ENCODE measurements at places on chromosomes 12 and 14. TPM values are rescaled to one million over a fixed set of nuclear protein-coding genes. Genes with fewer than 3 reads are reported as not detected.

- H3K27me3 ChIP-seq = no peaks in the 10 kb centered on the region
- no peak for DNase-seq
- H3K4me3 ChIP-seq = no peak overlapping the region
- H3K36me3 ChIP-seq = no peaks in the 10 kb centered on the region
Observed at GRCh38 chr12:10291030-10291429, 16.6 kb upstream of the KLRD1 start.

DNA sequence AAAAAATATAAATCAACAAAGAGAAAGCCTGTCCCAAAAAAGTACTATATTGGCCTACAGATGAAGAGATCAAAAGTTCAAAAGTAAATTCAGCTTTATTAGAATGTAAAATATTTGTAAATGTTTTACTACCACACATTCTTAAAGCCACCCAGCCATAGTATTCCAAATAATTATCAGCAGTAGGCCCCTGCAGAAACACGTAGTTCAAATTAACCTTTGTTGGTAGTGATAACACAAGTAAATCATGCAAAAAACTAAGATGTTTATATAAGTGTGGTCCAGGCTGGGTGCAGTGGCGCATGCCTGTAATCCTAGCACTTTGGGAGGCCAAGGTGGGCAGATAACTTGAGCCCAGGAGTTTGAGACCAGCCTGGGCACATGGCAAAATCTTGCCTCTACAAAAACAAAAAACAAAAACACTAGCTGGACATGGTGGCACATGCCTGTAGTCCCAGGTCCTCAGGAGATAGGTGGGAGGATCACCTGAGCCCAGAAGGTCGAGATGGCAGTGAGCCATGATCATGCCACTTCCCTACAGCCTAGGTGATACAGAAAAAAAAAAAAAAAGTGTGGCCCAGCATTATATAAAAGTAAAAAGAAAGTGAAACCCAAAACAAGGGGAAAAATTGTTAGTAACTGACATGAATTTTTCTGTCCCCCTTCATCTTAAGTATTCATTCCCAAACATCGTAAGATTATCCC lies 17.9 kb downstream of the SPTLC2 start:
- H3K27ac ChIP-seq = peak overlapping the region; percentile 77
- DNase-seq = no peak
- H3K36me3 ChIP-seq = peaks cover 5% of the 10 kb centered on the region
- no peaks in the 10 kb centered on the region for H3K27me3 ChIP-seq
- peaks cover 47% of the 10 kb centered on the region for H3K4me1 ChIP-seq
- no peak overlapping the region for H3K4me3 ChIP-seq

DNA sequence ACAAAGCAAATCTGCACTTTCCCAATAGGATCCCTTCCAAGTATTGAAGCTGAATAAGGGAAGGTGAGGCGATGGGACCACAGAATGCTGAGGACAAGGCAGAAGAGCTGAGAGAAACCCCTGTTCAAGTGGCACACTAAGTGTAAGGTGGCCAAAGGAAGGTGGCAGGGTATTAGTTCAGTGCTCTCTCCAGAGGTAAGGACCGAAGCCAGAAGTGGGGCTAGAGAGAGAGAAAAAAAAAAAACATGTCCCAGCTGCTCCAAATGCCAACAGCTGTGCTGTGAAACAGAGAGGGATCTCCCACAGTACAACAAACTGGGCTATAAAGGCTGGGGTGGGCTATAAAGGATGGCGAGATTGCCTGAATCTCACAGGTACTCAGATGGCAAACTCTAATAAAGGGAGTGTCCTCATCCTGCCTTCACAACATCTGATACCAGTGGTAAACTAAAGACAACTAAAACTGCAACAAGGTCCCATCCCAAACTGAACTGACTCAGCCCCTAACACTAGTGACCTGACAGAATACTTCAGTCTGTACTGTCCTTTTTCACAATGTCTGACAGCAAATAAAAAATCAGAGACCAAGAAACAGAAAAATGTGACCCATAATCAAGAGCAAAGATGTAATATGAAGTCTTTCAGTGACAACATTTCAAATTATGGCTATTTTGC lies 47.9 kb downstream of the CDK17 start:
- peaks cover 5% of the 10 kb centered on the region for H3K4me1 ChIP-seq
- peak overlapping the region; percentile 25 for H3K27ac ChIP-seq
- no peaks in the 10 kb centered on the region for H3K27me3 ChIP-seq

DNA sequence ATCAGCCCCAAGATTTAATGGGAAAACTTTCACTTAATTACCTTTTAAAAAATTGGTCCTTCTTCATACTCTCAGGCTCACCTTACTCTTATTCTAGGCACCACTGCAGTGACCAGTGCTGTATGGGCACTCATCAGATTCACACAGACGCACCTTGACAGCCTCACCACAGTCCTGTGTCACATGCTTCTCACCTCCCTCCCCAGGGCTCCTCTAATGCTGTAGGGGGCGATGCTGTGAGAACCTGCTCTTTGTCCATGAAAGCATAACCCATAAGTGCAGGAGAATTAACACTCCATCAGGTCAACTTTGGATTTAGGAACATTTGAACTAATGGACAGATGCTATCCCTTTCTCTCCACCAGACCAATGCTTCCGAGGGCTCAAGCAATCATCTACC lies 13.9 kb upstream of the PPP4R3A start:
- no peaks in the 10 kb centered on the region for H3K4me1 ChIP-seq
- H3K4me3 ChIP-seq = no peak overlapping the region
- no peak overlapping the region for H3K27ac ChIP-seq
- DNase-seq = no peak

DNA sequence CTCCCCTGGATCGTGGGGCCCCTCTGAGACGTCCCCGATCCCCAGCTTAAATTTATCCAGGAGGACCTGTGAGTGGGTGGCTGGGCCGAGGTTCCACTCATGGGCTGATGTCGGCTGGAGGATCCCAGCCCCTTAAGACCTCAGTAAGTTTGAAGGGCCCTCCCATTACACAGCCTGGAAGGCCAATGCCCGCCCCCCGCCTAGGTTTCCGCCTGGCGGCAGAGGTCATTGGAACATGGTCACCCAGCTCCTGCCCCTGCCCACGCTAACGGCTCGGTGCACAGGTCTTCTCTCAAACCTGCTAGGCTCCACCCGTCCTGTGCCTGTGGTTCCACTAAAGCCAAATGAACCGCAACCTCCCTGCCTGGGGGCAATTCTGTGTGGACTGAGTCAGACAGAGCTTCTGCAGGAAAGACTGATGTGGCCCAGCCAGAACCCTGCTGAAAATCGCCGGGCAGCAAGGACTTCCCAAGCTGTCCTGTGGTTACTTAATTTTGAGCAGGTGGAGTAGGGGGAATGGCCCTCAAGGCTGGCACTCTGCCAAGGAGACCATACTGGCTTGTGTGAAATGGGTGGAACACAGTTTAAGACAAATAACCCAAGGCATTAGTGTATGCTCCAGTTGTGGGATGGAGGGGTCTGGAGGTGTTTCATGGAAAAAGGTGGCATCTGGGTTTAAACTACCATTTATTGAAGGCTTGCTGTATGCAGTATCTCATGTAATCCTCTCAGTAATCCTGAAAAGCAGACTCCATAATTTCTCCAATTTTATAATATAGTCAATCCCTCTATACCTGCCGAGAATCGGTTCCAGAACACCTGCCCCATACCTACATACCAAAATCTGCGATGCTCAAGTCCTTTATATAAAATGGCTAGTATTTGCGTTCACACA lies 903 bp upstream of the NT5DC3 start:
- peak; percentile 62 for DNase-seq
- peaks cover 45% of the 10 kb centered on the region for H3K4me1 ChIP-seq
- H3K36me3 ChIP-seq = no peaks in the 10 kb centered on the region
- peak overlapping the region; percentile 92 for H3K4me3 ChIP-seq
- peak overlapping the region; percentile 80 for H3K27ac ChIP-seq
- no peaks in the 10 kb centered on the region for H3K27me3 ChIP-seq

GRCh38 chr12:121802485-121802842 lies 1.3 kb upstream of the SETD1B start:
- H3K4me3 ChIP-seq = peak overlapping the region; percentile 85
- H3K36me3 ChIP-seq = no peaks in the 10 kb centered on the region
- peaks cover 66% of the 10 kb centered on the region for H3K4me1 ChIP-seq
- H3K27ac ChIP-seq = peak overlapping the region; percentile 98
- DNase-seq = no peak

DNA sequence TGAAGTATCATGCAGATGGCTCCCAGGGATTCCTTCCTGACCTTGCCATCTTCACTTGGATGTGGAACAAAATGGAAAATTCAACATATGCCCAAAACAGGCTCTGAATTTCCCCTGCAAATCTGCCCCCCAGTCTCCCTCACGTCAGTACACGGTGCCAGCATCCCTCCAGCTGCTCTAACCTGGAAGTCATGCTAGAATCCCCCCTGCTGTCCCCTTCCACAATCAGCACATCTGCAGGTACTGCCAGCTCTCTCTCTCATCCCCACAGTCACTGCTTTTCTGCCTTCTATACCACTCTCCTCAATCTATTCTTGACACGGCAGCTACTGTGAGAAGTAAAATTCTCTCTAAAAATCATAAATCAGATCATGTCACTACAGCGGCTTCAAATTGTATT lies 21.6 kb downstream of the GALNT6 start:
- H3K36me3 ChIP-seq = peaks cover 15% of the 10 kb centered on the region
- no peak overlapping the region for H3K27ac ChIP-seq
- DNase-seq = no peak

DNA sequence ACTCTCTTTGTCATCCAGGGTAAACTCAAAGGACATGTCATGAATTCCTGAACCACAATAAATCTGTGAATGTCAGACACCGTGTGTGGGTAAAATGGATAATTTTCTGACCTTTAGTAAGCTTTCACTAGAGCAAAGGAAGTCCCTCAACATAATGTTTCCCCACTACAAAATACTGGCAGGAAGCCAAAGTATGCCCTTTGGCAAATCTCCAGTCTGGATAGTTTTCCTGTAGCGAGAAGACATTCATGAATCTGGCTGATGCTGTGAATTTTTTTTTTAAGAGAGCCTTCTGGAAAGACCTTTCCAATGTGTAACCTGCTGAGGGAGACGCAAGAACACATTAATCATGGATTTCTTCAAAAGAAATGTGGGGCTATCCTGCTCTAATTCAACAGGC lies 389.6 kb upstream of the DDHD1 start:
- H3K36me3 ChIP-seq = no peaks in the 10 kb centered on the region
- peaks cover 38% of the 10 kb centered on the region for H3K4me1 ChIP-seq
- H3K27me3 ChIP-seq = no peaks in the 10 kb centered on the region
- H3K27ac ChIP-seq = peak overlapping the region; percentile 31

DNA sequence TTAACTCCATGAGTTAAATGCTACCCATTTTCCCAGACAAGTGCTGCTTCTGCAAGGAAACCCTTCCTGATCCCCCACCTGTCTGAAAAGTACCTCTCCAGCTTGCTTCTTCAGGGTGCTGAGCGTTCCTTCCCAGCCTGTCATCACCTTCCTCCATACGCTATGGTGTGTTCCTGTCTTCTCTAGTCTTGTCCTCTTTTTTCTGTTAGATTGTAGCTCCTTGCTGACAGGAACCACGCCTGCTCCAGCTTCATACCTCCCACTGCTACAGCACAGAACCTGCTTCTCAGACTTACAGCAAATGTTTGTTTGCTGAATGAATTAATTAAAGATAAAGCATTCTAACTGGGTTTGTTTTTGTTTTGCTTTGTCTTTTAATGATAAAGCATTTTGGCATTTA lies 39.1 kb downstream of the ERH start:
- H3K4me3 ChIP-seq = no peak overlapping the region
- no peaks in the 10 kb centered on the region for H3K27me3 ChIP-seq
- H3K36me3 ChIP-seq = no peaks in the 10 kb centered on the region
- H3K4me1 ChIP-seq = peaks cover 13% of the 10 kb centered on the region
- H3K27ac ChIP-seq = no peak overlapping the region

- no peaks in the 10 kb centered on the region for H3K27me3 ChIP-seq
- no peak for DNase-seq
- no peak overlapping the region for H3K4me3 ChIP-seq
Observed at GRCh38 chr12:109844091-109844490, 10.9 kb upstream of the TRPV4 start.

DNA sequence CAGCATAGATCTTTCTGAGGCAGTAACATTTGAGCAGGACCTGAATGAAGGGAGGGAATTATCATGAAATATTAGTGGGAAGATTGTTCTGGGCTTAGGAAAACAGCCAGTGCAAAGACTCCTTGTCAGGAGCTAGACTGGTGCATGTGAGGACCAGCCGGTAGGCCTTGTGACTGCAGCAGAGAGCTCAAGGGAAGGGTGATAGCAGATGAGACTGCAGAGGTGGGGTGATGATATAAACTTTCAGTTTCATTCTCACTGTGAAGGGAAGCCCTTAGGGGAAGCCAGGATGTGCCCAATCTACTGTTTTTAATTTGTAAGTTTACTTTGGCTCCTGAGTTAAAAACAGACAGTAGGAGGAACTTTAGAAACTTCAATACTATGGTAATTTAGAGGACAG lies 12.4 kb downstream of the IL22 start:
- H3K4me3 ChIP-seq = no peak overlapping the region
- DNase-seq = no peak
- no peak overlapping the region for H3K27ac ChIP-seq
- H3K36me3 ChIP-seq = no peaks in the 10 kb centered on the region

- no peaks in the 10 kb centered on the region for H3K27me3 ChIP-seq
- H3K4me3 ChIP-seq = peak overlapping the region; percentile 61
- peak overlapping the region; percentile 92 for H3K27ac ChIP-seq
- peaks cover 33% of the 10 kb centered on the region for H3K4me1 ChIP-seq
- DNase-seq = peak; percentile 75
Observed at GRCh38 chr12:48198672-48198971, 4.5 kb downstream of the OR10AD1 start.

GRCh38 chr14:29908652-29909577 lies 18.7 kb downstream of the PRKD1 start:
- no peaks in the 10 kb centered on the region for H3K36me3 ChIP-seq
- no peak overlapping the region for H3K27ac ChIP-seq
- H3K4me3 ChIP-seq = no peak overlapping the region
- peaks cover 24% of the 10 kb centered on the region for H3K4me1 ChIP-seq
- H3K27me3 ChIP-seq = no peaks in the 10 kb centered on the region

GRCh38 chr14:62952226-62952625 lies 93.0 kb downstream of the KCNH5 start:
- DNase-seq = no peak
- H3K36me3 ChIP-seq = no peaks in the 10 kb centered on the region
- no peaks in the 10 kb centered on the region for H3K27me3 ChIP-seq
- H3K4me1 ChIP-seq = no peaks in the 10 kb centered on the region

Gene IAPP
- total RNA-seq = not detected

Gene HPD
- not detected for total RNA-seq

Gene KCNH3
- total RNA-seq = not detected

Gene GUCY2C
- total RNA-seq = not detected

Gene FGF6
- total RNA-seq = not detected

Gene SRRM4
- 0.45 TPM for total RNA-seq

Gene CCNB1IP1
- total RNA-seq = 17.5 TPM
